ENCODE measurements at places on chromosomes 7 and 10.

- no peak for DNase-seq
These were observed 13.4 kb downstream of the HIP1 start for GRCh38 chr7:75725306-75725705.

GRCh38 chr10:51729822-51730555 lies 30.6 kb upstream of the CSTF2T start:
- no peak for DNase-seq

- DNase-seq: no peak
These were observed 82.8 kb upstream of the FGFR2 start for GRCh38 chr10:121680879-121681655.

- no peak for DNase-seq
These were observed 44.9 kb downstream of the MINDY4 start for GRCh38 chr7:30815951-30816644.

- peak; percentile 79 for DNase-seq
These were observed 7.9 kb downstream of the SLC25A28 start for GRCh38 chr10:99612167-99612831.

DNA sequence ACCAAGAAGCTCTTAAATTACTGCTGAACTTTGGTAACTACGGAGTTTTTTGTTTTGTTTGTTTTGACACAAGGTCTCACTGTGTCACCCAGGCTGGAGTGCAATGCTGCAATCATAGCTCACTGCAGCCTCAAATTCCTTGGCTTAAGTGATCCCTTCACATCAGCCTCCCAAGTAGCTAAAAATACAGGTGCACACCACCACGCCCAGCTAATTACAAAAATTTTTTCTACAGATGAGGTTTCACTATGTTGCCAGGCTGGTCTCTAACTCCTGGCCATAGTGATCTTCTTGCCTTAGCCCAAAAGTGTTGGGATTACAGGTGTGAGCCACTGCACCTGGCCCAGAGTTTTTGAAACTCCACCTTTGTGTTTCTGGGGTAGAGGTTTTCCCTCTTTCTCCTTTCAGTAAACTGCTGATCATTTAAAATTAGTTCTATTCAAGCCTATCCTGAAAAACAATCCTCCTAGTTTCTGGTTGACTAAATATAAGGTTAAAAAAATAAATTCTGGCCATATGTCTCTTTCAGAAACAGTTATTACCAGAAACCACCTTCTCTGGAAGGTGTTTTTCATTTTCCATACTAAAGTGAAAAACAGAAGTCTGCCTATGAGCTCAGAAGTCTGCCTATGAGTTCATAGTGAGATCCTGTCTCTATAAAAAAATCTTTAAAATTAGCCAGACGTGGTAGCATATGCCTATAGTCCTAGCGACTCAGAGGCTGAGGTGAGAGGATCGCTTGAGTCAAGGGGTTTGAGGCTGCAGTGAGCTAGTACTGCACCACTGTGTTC lies 63.9 kb downstream of the VOPP1 start:
- DNase-seq: no peak

DNA sequence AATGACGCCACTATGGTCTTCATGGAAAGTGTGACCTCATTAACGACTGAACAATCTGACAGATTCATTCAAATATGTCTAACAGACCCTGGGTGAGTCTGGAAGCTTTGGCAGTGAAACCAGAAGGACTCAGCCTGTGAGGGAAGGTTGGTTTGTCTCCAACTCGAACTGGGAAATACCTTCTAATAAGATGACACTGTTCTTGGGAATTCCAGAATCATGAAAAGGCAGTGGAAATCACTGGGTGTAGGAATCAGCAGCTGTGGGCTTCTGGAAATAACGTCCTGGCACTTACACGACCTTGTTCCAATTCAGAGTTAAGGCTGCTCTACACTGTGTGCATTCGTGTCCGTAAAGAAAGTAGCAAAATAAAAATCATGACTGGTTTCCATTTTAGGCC lies 75.1 kb downstream of the DGKI start:
- DNase-seq: no peak

GRCh38 chr7:80653244-80653643 lies 14.8 kb downstream of the CD36 start:
- DNase-seq: no peak

DNA sequence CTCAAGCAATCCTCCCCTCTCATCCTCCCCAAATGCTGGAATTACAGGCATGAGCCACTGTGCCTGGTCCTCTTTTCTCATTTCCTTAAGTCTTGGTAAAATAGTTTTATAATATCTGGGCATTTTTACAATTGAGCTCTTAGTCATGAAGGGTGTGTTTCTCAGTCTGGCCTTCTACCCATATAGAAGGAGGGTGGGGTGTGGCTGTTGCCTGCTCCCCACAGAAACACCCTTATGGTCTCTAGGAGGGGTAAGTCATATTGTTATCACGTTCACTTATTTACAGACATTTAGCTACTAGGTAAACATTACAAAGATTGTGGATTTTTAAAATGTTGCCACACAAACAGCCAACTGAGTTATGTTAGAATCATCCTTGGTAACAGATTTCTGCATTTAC lies 6.7 kb upstream of the OTUD1 start:
- no peak for DNase-seq

DNA sequence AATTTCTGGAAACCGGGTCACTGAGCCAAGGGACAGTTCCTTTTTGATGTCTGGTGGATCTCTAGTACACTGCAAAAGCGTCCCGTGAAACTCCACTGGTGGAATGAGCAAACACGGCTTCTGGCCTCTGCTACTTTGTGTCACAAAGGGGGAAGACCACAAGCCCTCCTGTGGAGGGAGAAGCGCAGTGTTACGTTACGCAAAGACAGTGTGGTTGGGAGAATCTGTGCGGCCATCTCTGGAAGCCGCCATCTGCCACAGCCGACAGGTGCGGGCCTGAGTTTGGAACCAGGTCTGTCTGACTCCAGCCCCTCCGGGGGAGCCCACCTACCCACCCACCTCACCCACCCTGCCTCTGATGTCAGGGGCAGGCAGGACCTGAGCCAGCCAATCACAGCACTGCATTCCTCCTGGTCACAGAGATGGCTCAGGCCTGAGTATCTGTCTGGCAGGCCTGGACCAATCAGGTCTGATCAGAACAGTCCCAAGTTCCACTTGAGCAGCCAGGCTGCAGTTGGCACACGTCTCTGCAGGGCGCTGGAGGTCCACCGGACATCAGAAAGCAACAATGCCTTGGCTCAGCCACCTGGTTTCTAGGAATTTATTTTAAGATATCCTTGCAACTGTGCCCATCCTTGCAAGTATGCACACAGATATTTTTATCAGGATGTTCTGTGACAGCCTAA lies 3.0 kb upstream of the CYP2W1 start:
- peak; percentile 66 for DNase-seq

DNA sequence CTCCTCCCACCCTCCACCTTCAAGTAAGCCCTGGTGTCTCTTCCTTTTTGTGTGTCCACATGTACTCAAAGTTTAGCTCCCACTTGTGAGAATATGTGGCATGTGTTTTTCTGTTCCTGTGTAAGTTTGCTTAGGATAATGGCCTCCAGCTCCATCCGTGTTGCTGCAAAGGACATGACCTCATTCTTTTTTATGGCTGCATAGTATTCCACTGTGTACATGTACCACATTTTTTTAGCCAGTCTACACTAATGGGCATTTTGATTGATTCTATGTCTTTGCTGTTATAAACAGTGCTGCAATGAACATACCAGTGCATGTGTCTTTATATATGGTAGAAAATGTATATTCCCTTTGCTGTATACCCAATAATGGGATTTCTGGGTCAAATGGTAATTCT lies 710.9 kb downstream of the CCSER2 start:
- DNase-seq: no peak

- peak; percentile 36 for DNase-seq
These were observed 48.3 kb upstream of the CDC14C start for GRCh38 chr7:48876087-48876486.

DNA sequence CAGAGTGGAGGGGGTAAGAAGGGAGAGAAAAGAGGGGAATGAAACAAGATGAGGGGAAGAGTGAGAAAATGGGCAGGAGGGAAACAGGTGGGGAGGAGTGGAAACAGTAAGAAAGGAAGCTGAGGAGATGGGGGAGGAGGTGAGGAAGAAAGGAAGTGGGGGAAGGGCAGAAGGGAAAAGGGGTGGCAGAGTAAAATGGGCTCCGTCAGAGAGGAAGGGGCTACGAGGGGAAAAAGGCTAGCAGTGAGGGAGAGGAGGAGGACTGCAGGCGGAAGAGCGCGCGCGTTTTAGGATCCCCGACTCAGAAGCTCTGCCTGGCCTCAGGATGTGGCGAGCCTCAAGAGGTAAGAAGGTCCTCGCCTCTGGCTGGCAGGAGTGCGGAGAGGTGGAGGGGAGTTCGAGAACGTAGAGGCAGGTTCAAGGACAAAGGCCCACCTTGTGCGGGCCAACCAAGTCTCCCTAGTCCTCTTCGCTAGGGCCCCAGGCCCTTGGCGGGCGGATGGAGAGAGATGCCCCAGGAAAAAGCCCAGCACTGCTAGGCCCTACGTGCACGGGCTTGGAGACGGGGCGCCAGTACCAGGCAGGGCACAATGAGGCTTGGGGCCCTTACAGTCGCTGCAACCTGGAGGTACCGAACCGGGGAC lies 5.8 kb upstream of the NKX2-3 start:
- DNase-seq: no peak

- DNase-seq: peak; percentile 66
These were observed 48.1 kb downstream of the PDLIM1 start for GRCh38 chr10:95242581-95243317.

GRCh38 chr10:124204726-124205125 lies 111.3 kb upstream of the CHST15 start:
- DNase-seq: no peak

DNA sequence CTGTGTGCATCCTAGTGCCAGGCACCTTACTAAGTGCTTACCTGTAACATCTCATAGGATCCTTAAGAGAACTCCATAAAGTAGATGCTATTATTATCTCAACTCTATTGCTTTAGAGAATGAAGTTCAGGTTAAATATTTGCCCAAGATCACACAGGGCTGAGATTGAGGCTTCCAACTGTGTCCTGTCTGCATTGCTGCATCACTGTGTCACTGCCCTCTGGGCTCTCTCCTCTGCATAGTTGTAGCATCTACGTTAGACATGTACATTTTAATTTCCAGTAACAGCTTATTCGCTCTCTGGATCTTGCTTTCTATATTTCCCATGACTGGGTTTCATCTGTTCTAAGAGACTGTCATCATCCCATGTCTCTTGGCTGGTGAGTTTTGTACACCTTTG lies 63.6 kb upstream of the FZD8 start:
- no peak for DNase-seq

GRCh38 chr7:55026867-55027490 lies 8.2 kb downstream of the EGFR start:
- DNase-seq: no peak

DNA sequence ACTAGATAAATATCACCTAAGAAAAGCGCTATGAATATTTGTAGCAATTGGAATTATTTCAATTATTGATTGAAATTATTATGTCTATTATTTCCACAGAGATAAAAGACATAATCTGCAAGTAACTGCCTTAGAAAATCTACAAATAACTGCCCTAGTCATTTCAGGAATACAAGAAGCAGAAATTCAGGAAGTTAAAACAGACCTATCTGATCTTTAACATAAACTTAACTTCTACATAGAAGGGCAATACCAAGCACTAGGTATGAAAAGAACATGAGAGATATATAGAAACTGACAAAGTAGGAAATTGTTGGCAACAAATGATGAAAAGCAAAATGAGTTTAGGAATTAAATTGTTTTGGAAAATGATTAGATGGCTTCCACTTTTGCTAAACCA lies 31.8 kb upstream of the AKR1B10 start:
- DNase-seq: no peak

DNA sequence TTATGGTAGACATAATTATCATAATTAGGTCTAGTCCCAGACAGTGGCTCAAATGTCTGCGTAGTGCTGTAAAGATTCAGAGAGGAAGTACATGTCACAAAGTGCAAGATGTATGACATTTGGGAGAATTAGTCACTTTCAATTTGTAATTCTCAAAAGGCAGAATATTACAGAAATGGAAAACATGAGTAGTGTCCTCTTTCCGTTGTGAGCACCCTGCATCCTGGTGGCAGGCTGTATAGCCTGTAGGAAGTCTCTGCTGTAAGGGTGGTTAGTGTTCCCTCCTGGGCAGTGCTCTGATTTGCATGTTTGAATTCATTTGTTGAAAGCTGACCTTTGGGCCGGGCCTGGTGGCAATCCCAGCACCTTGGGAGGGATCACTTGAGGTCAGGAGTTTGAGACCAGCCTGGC lies 17.0 kb downstream of the CDK14 start:
- DNase-seq: no peak

DNA sequence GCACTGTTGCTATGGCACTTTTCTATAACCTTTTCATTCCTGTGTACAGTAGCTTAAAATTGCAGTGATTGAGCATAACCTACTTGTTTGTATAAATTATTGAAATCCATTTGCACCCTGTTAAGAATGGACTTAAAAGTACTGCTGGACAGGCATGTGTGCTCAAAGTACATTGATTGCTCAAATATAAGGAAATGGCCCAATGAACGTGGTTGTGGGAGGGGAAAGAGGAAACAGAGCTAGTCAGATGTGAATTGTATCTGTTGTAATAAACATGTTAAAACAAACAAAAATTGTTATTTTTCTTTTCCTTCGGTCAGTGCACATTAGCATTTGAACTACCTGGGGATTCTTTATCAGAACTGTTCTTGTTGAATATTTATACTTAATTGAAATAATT lies 57.1 kb upstream of the BAMBI start:
- no peak for DNase-seq

DNA sequence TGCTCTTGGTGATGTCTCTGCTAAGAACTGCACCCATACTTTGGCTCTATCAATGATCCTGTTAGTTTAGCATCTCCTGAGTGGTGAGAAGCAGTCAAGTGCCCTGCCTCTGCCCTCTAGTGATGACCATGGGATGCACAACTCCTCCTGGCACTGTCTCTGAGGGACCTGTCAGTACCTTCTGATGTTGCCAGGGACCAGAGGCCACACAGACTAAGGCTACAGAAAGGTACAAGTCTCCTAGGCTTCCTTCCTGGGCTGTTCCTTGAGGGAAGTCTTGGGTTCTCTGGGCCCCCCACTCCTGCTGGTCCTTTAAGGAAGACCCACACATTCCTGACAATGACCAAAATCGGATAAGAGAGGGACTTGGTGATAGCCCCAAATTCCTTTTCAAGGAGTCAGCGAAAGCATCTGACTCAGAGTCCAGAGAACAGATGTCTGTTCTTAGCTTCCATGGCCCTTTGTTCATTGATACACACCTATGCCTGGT lies 15.3 kb downstream of the NKX2-3 start:
- peak; percentile 56 for DNase-seq

GRCh38 chr7:106905734-106906133 lies 40.7 kb downstream of the PIK3CG start:
- no peak for DNase-seq

DNA sequence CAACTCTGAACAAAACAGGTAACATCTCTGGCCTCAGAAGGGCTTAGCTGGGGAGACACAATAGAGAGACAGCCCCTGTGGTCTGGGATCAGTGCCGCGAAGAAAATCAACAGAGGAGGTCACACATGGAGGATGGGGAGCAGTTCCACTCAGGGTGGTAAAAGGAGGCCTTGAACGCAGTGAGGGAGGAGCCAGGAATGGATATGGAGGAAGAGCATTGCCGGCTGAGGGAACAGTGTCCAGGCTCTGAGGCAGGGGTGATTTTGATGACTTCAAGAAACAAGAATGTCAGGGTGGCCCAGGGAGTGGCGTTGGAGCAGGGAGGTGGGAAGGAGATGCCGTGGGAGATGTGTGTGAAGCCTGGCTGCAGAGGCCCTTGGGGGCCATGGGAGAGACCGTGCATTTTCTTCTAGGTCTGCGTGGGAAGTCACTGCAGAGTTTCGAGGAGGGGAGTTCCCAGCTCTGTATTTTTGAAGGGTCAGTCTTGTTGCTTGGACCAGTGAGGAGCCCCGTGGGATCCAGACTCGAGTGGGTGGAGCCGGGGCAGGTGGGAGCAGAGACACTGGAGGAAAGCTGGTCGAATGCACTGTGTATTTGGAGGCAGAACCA lies 35.7 kb upstream of the SH2D4B start:
- DNase-seq: no peak

All from NAMALWA (cell line).